ENCODE measurements at places on chromosomes 7 and 10. TPM values are rescaled to one million over a fixed set of nuclear protein-coding genes. Genes with fewer than 3 reads are reported as not detected.

The PDK4 gene
- not detected for total RNA-seq

The TMEM184A gene
- total RNA-seq: not detected

The METTL27 gene
- 1.5 TPM for total RNA-seq

The BRAT1 gene
- 42.8 TPM for total RNA-seq

The ZNF488 gene
- total RNA-seq: 0.08 TPM

The NKX1-2 gene
- total RNA-seq: not detected

The FOXP2 gene
- total RNA-seq: not detected

The C10orf90 gene
- total RNA-seq: 0.19 TPM

The OR6B1 gene
- not detected for total RNA-seq

The UNCX gene
- total RNA-seq: not detected

The RNF32 gene
- total RNA-seq: 2.0 TPM

The MYH16 gene
- not detected for total RNA-seq

The AP5Z1 gene
- total RNA-seq: 38.7 TPM

The SPDYE1 gene
- not detected for total RNA-seq

The BTBD16 gene
- total RNA-seq: not detected

The ZNF33B gene
- total RNA-seq: 18.9 TPM

The ANTXRL gene
- not detected for total RNA-seq

The CLDN4 gene
- total RNA-seq: not detected

The ANKRD61 gene
- not detected for total RNA-seq

The PITX3 gene
- total RNA-seq: 0.17 TPM

The SPDYE2B gene
- total RNA-seq: not detected

The TMEM270 gene
- not detected for total RNA-seq
